Caco-2 (cell line): ENCODE measurements at places on chromosomes 7 and 10.

DNA sequence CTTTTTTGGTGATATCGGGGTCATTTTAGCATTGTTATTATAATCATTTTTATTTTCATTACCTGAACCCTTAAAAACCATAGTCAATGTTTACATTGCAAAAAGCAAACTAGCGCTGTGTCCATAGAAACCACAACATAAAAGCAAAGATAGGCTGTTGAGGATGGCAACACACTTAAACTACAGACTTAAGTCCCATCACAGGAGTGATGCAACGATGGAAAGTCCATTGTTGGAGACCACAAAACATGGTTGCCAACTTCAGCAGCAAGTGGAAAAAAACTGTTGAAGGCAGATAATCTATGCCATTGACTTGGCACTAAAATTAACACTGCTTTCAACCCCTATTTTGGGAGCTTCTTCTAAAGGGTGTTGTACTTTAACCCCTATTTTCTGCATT, 398.8 kb upstream of the IGFBP3 start:
- DNase-seq, result no peak

DNA sequence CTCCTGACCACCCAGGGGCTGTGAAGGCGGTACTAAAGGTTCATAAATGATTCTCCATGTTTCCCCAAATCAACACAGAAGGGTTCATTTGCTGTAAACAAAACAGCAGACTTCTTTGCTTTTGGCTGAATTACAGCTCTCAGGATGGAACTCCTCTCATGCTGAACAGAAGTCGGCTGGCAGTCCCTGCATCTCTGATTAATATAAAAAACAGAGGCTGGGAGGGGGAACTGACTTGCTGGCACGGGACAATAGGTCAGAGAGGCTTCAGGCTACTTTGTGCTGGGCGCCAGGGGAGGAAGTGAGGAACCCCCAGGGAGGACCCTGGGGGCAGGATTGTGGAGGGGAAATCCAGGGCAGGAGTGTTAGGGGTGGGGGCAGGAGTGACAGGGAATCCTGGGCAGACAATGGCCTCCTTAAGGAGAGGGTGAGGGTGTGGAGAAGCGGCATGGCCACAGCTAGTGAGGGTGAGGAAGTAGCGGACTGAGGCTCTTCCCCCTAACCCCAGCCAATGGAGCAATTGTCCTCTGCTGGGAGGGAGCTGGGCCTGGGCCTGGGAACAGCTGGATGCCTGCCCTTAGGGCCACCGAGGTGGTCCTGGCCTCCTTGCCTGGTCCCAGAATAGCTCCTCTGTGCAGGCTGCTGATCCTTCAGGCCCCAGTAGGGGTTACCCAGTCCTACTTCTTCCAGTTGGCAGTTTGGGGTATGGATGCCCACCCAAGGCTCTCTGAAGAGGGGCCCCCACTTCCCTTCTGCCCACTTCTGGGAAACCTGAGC, 9.2 kb upstream of the SFRP5 start:
- DNase-seq, result no peak

DNA sequence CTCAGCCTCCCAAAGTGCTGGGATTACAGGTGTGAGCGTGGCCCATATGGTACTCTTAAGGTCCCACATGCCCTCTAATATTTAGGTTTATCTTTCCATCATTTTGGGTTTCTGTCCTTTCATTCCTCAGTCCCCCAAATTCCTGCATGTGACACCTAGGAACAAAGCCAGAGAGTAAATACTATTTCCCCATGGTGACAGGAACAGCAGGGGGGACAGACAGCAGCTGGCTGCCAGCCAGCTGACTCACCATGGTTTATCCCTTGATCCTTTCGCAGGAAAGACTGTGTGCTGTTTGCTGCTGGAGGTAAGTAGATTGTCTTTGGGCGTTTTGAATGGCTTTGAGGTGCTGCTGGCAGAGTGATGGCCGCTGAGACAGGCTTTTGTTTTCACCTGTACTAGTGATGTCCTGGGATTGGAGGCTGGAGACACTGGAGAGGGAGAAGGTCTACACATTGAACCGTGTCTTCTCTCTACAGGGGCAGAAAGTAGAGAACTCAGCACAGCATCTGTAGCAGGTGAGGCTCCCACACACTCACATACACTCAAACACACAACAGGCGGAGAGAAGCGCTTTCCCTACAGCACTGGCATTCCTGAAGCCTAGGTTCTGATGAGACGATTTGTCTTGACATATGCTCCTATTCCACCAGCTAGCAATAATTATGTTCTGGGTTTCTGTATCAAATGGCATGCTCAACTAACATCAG, 83.7 kb upstream of the EFCAB10 start:
- DNase-seq, result no peak

- no peak for DNase-seq
These were observed 503 bp downstream of the CROT start for GRCh38 chr7:87345962-87346371.

DNA sequence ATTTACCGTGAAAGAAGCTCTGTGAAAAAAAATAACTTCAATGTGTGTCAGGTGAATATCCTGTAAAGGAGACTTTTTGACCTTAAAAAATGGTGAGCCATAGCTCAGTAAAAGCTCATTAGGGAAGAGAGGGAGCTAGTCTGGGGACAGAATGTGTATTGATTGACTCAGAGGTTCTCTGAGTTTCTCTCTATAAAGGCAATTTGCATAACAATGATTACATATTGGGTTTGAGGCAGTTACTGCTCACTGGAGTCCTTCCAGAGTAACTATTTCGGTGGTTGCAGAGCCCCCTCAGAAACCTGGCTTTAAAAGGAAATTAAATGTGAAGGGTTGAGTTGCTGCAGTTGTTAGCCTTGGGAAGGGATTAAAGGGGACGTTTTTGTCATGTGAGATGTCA, 181.6 kb downstream of the GALNT17 start:
- DNase-seq, result no peak

GRCh38 chr10:96421995-96422394, 63.2 kb upstream of the OPALIN start:
- no peak for DNase-seq

DNA sequence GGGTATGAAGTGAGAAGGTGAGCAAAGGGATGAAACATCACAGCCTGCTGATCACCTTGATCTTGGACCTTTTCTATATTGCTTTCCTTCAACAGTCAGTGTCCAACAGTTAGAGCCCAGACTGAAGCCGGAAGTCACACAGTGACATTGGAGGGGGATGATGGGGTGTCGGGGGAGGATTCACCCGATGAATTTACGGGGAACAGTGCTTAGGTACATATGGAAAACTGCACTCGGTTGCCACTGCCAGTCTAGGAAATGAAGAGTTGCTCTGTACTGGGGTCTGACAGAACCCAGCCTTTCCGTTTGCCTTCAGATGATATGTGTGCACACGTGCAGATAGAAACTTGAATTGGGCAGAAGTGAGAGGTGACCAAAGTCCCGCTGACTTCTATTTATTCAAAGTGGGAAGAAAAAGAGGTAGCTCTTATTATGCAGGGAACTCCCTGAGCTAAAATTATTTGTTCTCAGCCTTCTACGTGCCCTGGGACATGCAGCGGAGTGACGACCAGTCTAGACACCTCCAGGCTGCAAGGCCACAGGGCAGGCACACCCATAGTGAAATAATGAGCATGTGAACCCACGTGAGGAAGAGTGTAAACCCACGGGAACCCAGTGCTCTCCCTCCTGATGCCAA, 107.2 kb upstream of the INHBA start:
- DNase-seq, result no peak

- DNase-seq, result no peak
These were observed 18.8 kb upstream of the TLL2 start for GRCh38 chr10:96532523-96532922.

DNA sequence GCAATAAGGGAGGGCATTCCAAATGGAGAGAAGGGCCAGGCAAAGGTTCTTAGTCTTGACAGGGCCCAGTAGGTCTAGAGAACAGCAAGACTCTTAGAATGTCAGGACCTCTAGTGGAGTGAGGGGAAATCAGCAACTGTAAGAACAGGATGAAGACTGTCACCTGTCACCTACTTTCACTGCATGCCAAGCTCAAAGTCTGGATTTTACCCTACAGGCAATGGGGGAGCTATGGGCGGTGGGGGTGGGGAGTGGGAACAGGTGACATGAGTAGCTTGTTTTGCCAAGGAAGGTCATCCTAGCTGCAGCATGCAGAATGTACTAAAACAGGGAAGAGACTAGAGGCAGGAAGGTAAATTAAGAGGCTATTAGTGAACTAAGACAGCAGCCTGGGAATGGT, 18.3 kb downstream of the GOT1 start:
- DNase-seq, result peak; percentile 54

DNA sequence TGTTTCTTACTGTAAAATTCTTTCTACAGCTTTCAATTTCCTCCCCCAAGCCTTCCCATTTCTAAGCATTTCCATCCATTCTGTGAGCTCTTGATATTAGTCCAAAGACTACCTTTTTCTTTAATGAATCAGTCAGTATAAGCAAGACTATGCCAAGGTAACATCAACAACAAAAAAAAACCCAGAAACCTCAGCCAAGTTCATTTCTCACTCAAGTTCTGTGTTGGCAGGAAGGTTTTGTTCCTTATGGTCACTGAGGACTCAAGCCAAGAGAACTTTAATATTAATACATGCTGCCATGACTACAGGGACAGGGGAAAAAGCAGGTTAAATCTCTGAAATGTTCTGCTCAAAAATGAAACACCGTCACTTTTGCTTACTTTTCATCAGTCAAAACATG, 621.2 kb upstream of the NRP1 start:
- no peak for DNase-seq

DNA sequence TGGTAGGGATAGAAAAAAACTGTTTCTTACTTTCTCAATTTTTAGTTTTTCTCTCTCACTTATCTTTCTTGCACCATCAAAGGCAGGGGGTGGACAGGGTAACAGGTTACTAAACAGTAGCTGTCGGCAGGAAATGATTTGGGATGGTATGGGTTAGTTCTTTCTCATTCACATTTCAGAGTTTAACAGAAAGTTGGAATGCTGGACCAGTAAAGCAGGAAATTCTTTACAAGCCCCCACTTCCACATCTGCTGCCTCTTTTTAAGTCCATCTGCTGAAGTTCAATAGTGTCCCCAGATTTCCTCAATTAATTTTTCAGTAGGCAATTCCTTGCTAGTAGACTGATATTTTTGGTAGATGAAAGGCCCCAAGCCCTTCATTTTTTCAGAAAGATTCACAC, 23.3 kb downstream of the TWIST1 start:
- DNase-seq, result no peak
